ENCODE measurements at places on chromosomes 2 and 18.
A peak's percentile ranks its signal among the peaks of the same experiment; 100 is the strongest.

DNA sequence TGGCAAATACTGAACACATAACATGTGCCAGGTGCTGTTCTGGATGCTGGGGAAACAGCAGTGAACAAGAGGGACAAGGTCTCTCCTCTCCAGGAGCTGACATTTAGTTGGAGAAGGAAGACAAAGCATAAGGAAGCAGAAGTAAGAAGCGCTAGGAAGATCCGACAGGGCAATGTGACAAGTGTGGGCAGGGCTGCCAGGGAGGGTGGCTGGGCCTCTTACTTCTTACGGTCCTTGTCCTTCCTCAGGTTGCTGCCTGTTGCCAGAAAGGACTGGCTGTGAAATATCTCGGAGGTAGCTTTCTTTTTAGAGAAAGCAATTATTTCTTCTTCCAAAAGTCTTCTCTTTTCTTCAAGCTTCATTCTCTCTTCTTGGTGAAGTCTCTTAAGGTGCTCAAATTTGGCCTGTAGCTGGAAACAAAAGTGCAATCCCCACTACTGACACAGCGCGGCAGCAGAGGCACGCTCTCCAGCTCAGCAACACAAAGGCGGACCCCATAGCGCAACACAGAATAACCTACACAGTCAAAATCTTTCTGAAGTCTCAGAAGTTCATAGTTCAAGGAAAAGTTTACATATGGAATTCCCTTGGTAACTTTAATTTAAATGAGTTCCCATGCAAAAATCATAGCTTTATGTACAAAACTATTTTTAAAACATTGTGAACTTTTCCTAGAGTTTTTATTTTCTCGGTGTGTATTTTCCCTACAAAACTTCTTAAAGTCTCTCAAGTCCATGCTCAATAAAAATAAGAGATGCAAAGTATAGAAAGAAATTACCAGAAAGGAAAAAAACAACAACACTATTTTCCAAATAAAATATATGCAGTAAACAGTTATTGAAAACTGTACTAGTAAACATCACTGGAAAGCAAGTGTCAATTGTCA, 67.7 kb downstream of the SEPTIN10 start:
- peak; percentile 26 for DNase-seq

DNA sequence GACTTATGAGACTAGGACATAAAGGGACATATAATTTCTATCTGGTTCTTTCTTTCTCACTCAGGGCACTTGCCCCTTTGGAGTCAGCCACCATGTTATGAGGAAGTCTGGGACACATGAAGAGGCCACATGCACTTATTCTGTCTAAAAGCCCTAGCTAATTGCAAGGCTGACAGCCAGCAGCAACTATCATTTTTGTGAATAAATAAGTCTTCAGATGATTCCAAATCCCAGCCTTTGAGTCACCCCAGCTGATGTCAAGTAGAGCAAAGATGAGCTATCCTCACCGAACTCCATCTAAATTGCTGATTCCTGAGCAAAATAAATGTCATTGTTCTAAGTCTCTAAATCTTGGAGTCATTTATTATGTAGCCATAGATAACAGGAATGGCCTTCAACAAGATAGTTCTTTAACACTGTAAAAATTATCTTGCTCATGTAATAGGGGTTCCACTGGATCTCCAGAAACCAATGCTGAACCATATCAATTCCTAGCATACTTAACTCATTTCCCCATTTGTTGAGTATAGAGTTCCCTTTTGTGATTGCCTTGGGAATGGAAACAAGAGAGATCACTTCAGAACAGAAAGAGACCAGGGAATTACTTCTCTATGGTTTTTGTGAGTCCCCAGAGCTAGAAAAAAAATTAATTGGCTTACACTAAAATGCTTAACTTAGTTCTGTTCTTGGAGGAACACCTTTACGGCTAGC, 50.6 kb upstream of the FN1 start:
- DNase-seq: no peak

GRCh38 chr2:225994748-225995405, 595.4 kb downstream of the NYAP2 start:
- no peak for DNase-seq

DNA sequence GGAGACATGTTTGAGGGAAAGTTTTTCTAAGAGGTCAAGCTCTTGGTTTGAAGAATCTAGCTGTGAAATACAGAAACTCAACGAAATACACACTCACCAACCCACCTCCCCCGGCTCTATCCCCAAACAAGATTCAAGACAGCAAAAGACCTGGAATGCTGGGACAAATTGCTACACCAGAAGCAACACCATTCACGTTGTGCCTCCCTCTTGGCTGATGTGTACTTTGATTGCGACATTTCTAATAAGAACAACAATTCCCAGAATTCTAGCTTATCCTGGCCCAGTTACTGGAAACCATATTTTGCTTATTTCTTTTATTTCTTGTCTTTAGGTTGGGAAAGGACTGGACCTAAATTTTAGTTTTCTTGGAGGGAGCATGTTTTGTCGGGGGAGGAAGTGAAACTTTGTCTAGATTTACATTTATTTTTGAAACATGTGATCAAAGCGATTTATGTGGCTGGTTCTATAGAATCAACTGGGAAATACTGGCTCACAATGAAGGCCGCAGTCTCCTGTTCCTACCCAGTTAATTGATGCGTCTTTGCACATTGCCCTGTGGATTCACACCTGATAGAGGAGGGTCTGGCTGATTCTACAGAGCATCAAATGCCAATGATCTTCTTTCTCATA, 29.6 kb upstream of the LPIN1 start:
- DNase-seq: no peak

- no peak for DNase-seq
These were observed 14.8 kb downstream of the RELCH start for GRCh38 chr18:62201870-62202269.

GRCh38 chr18:45802814-45803492, 22.5 kb upstream of the SIGLEC15 start:
- DNase-seq: no peak

GRCh38 chr2:109660046-109660860, 46.1 kb downstream of the SOWAHC start:
- DNase-seq: no peak

DNA sequence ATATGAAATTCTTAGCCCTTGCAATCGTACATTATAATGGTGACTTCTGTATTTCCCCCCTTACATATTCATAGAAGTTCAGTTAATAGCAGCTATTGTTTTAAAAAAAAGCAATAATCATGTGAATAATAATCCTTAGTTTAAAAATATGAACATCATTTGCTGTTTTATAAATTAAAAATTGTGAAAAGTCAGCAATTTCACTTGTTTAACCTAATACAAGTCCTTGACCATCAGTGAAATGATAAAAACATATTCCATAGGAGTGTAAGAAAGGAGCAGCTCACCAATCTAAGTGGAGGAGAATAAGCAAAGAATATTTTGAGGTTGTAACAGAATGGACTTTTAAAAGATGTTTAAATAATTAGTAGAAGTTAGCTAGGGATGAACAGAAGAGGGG, 650.2 kb downstream of the SUCLG1 start:
- DNase-seq: no peak

DNA sequence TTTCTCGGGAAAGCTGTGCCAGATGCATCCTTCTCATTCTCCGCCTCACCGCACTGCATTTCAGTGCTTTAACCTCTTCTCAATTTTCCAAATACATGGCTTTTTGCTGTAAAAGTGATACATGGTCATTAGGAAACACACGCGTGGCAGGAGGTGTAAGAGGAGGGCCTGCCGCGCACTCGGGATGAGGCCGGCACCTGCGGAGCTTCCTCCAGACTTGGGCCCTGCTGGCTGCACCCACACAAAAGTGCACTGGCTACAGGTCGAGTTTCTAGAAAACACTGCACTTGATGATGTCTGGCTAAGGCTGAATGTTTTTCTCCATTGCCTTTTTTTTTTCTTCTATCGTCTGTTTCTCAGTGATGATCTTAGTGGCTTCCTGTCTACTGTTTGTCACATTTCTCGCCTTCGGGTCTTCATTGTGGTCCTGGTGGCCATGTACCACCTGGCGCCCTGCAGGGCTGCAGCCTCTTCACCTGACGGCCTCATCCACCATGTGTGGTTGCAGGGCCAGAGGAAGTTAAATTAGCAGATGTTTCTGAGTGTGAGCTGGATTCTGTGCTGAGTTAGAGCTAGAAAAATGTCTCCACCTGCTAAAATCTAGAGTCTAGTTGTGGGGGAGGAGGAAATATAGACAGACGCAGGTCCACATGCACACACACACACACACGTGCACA, 7.6 kb downstream of the KCNG2 start:
- DNase-seq: no peak

DNA sequence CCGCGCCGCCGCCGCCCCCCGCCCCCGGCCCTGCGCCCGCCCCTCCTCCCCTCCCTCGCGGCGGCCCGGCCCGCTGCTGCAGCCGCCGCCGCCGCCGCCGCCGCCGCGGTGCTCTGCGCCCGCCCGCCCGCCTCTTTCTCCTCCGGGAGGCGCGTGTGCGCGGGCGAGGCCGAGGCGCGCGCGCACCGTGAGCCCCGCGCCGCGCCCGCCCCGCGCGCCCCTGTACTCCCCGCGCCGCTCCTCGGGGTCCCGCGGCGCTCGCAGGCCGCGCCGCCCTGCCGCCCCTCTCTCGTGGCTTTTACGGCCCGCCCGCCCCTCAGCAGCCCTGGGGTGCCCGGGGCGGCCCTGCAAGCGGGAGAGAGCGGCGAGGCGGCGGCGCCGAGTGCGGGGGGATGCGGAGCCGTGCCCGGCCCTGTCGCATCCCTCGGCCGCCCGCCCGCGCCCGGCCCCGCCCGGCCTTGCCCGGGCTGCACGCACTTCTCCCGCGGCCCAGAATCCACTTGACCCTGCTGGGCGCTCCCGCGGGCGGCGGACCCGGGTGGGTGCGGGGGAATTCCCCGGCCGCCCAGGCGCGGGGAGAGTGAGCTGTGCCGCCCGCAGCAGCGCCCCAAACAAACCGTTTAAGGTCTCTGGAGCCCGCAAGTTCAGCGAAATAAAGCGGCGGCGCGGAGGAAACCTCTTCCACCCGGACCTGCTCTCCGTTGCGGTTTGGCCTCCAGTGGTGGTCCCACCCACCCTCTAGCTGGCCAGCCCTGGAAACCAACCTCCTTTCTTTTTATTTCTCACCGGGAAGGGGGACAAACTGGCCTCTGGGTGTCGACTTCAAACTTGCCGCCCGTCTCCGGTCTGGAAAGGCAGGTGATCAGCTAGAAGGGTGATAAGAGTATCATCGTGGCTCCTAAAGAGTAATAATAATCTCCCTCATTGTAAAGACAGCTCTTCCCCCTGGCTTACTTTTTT, 37.4 kb downstream of the AFF3 start:
- DNase-seq: no peak

DNA sequence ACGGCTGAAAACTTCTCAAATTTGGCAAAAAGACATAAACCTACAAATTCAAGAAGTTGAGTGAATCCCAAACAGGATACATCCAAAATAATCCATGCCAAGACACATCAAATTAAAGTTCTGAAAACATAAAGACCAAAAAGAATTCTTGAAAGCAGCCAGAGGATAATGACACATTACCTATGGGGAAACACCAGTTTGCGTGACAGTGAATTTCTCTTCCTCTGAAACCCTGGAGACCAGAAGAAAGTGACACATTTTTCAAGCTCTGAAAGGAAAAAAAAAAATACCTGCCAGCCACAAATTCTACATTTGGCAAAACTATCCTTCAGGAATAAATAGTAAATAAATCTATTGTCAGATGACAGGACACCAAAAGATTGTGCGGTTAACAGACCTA, 86.0 kb upstream of the AFF3 start:
- DNase-seq: no peak

DNA sequence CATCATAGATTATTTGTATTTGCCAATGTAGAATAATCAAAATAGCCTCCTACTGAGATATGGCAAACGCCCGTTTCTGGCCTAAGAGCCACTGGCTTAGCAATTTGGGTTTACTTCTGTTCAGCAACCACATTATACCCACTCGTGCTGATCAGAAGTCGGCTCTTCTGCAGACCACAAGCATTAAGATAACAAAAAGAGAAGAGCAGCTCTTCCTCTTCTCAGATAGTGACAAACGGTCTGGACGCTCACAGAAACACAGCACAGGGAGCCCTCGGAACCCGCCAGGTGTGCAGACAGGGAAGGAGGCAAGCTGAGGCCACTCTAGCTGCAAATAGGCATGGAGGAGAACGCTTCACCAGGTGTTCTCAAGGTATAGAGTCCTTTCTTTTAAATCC, 164.0 kb downstream of the HDAC4 start:
- no peak for DNase-seq

GRCh38 chr2:168514692-168515091, 58.6 kb downstream of the CERS6 start:
- DNase-seq: no peak

GRCh38 chr18:13725566-13726231, 659 bp downstream of the FAM210A start:
- DNase-seq: no peak

DNA sequence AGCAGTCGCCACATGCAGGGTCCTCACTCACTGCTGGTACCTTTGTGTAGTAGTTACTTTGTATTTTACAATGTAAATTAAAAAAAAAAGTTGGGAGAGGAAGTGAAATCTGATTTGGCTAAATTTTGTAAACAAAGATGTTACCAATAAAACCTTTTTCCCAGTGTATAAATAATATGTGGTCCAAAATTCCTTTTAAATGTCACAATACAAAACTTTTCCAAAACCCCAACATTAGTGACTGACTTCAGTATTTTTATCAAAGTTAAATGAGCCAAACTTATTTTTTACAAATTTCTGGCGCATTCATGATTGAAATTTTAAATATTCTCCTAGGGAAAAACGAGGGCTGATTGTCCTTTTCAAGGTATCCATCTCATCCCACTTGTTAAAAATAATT, 239.9 kb downstream of the AGAP1 start:
- DNase-seq: no peak

- no peak for DNase-seq
These were observed 8.9 kb downstream of the EMILIN2 start for GRCh38 chr18:2855560-2856350.

- no peak for DNase-seq
These were observed 27.6 kb upstream of the STAT1 start for GRCh38 chr2:191041418-191042161.

GRCh38 chr2:112121682-112122254, 16.4 kb upstream of the FBLN7 start:
- DNase-seq: no peak

- DNase-seq: no peak
These were observed 116.0 kb downstream of the SETBP1 start for GRCh38 chr18:44796429-44797428.

GRCh38 chr2:206388698-206389097, 54.6 kb upstream of the ADAM23 start:
- no peak for DNase-seq

- no peak for DNase-seq
These were observed 24.9 kb downstream of the TWIST2 start for GRCh38 chr2:238872628-238873380.

DNA sequence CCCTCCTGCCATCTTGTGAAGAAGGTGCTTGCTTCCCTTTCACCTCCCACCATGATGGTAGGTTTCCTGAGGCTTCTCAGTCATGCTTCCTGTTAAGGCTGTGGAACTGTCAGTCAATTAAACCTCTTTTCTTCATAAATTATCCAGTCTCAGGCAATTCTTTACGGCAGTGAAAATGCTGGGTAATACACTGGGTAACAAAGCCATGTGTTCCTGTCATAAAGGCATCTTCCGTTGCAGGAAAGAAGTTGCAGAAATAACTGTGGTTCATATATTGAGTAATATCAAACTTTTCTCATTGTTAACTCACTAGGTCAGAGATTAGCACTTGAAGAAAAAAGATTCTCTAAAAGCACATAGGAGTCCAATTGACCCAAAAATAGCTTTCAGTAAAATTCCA, 163.9 kb upstream of the HNMT start:
- no peak for DNase-seq
